ENCODE measurements at places on chromosomes 6 and 20.

DNA sequence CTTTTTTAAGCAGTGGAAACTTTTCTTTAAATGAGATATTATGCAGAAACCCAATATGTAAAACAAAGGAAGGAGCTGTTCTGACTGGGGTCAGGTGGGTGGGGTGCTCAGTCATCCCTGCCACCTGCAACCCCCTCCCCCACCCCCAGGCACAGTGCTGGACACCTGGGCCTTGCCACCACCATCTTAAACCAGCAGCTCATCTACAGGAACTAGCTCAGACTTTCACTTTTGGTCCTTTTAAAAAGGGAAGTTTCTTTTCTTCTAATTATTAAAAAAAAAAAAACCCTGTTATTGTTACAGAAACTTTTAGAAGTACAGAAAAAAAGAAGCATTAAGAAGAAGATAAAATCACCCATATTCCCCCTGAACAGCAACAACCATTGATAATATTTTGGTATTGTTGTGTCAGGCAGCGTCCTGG is 37.1 kb downstream of the PPP1R16B start:
- H3K4me3 ChIP-seq: peak overlapping the region; percentile 78
- no peaks in the 10 kb centered on the region for H3K27me3 ChIP-seq
- peaks cover 63% of the 10 kb centered on the region for H3K4me1 ChIP-seq
- DNase-seq: no peak

DNA sequence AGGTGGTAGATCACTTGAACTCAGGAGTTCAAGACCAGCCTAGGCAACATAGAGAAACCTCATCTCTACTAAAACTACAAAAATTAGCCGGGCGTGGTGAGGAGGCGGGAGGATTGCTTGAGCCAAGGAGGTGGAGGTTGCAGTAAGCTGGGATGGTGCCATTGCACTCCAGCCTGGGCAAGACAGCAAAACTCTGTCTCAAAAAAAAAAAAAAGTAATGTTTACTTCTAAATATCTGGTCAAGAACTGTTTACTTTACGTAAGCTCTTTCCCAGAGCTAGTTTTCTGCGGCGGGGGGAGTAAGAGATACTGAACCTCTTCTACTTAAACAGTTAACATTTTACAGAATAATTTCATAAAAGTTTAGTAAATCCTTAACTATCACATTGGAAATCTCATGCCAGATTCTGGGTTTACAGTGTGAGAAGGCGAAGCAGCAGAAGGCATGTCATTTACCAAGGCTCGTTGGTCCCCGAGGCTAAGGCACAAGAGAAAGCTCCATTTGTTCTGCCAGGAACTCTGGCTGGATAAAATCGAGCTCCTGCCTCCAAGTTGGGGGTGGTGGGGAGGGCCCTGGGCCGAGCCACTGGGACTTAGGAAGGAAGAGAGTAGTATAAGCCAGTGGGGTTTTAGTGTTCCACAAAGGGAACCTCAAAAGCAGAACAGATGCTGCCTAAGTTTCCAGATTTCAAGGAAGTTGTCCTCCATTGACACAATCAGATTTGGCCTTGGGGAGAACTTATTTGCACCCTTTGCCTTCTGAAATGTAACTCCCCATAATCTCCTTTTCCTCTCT is 41.7 kb downstream of the ARFGEF2 start:
- H3K4me3 ChIP-seq: no peak overlapping the region
- H3K27ac ChIP-seq: peak overlapping the region; percentile 32
- no peaks in the 10 kb centered on the region for H3K4me1 ChIP-seq
- DNase-seq: no peak
- no peaks in the 10 kb centered on the region for H3K27me3 ChIP-seq

DNA sequence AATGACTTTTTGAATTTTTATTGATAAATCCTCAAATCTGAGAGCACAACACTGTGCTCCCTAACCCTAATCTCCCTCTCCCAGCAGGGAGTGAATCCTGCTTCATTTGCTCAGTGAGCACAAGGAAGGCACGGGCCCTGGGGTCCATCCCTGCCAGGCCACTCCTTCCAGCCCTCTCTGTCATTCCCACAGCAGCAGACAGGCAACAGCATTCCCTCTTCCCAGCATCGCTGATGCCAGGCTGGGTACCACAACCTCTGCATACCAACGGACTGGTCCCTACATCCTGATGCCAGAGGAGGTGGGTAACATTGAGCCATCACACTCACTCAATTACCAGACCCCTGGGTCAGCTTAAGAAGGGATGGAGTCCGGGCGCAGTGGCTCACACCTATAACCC is 34.2 kb downstream of the MRPL14 start:
- H3K27me3 ChIP-seq: no peaks in the 10 kb centered on the region
- DNase-seq: no peak
- no peak overlapping the region for H3K4me3 ChIP-seq
- peaks cover 4% of the 10 kb centered on the region for H3K36me3 ChIP-seq
- H3K27ac ChIP-seq: no peak overlapping the region

- H3K27me3 ChIP-seq: peaks cover 48% of the 10 kb centered on the region
- peaks cover 1% of the 10 kb centered on the region for H3K36me3 ChIP-seq
- H3K4me1 ChIP-seq: peaks cover 7% of the 10 kb centered on the region
- H3K27ac ChIP-seq: no peak overlapping the region
- no peak for DNase-seq
- H3K4me3 ChIP-seq: no peak overlapping the region
Measured at GRCh38 chr20:64247307-64247618, 8.3 kb upstream of the PCMTD2 start.

GRCh38 chr20:63285636-63286615 is 7.1 kb upstream of the COL20A1 start:
- H3K4me3 ChIP-seq: no peak overlapping the region
- DNase-seq: no peak
- no peaks in the 10 kb centered on the region for H3K4me1 ChIP-seq

DNA sequence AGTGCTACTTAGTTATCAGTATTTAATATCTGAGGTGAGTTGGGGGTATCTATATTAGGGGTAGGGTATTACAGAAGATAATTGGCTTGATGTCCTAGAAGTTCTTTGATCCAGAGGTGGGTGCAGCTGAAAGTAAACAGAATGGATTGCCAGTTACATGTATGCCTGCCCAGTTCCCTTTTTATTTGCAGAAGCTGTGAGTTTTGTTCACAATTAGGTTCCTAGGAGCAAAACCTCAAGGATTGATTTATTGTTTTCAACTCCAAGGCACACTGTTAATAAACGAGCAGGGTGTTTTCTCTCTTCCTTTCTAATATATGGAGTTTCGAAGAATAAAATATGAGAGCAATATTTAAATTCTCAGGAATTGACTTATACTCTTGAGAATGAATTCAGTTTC is 129.0 kb downstream of the SULF2 start:
- no peaks in the 10 kb centered on the region for H3K4me1 ChIP-seq
- DNase-seq: no peak
- no peak overlapping the region for H3K4me3 ChIP-seq
- no peaks in the 10 kb centered on the region for H3K27me3 ChIP-seq

DNA sequence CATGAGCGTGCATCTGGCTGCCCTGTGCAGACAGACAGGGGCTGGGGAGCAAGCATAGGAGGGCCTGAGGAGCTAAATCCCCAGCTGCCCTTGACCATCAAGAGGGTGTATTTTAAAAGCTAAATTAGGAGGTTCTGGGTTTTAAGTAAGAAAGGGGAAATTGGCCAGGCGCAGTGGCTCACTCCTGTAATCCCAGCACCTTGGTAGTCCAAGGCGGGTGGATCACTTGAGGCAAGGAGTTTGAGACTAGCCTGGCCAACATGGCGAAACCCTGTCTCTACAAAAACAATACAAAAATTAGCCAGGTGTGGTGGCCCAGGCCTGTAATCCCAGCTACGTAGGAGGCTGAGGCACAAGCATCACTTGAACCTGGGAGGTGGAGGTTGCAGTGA is 27.8 kb downstream of the SERPINB6 start:
- no peak overlapping the region for H3K27ac ChIP-seq
- H3K27me3 ChIP-seq: no peaks in the 10 kb centered on the region
- peaks cover 8% of the 10 kb centered on the region for H3K36me3 ChIP-seq
- H3K4me1 ChIP-seq: peaks cover 30% of the 10 kb centered on the region
- peak; percentile 7 for DNase-seq

DNA sequence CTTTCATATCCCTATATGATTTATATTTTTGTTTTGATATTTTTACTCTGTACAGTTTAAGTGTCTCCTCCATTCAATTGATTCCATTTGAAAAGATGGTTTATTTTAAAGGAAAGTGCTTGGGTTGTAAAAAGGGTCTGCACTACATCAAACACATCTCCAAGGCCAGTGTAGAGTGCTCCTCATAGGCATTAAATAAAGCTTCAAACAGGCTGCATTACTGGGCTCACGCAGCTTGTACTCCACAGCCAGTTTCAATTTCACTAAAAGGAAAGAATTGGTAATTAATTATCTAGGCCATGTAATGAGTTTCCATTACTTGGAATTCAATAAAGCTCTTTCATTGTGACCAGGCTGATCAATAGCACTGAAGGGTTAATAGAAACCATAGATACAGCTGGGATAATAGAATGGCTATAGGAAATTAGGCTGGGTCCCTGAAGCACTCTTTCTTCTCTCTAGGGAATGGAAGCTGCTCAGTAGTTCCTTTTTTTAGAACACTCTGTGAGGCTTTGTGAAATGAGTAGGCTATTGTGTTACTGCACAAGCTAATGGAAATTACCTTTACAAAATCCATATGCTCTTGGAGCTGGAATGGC is 442.2 kb downstream of the RNF144B start:
- no peak for DNase-seq
- H3K27me3 ChIP-seq: no peaks in the 10 kb centered on the region
- no peak overlapping the region for H3K27ac ChIP-seq

GRCh38 chr6:144036064-144036834 is 28.2 kb upstream of the PLAGL1 start:
- H3K4me1 ChIP-seq: peaks cover 9% of the 10 kb centered on the region
- no peak for DNase-seq
- no peak overlapping the region for H3K27ac ChIP-seq
- no peaks in the 10 kb centered on the region for H3K27me3 ChIP-seq

DNA sequence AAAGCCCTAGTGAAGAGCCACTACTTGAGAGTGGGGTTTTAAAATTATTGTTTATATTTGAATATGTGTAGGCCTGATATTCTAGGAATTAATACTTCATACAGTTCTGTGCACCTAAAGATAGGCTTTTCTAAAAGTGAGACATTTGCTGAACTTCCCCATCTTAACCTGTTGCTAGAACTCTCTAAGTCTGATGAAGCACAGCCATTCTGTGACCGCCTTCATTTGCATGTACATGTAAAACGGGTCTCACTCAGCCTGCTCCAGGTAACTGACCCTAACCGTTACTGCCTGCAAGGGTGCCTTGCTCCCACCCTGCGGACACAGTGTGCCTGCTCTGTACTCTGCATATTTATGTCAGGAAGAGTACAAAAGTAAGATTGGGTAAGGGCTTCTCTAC is 44.3 kb upstream of the IRF4 start:
- no peak overlapping the region for H3K4me3 ChIP-seq
- H3K4me1 ChIP-seq: peaks cover 9% of the 10 kb centered on the region
- H3K36me3 ChIP-seq: peaks cover 25% of the 10 kb centered on the region
- peak overlapping the region; percentile 54 for H3K27ac ChIP-seq
- no peak for DNase-seq

- no peak for DNase-seq
- H3K27ac ChIP-seq: no peak overlapping the region
- no peak overlapping the region for H3K4me3 ChIP-seq
- H3K36me3 ChIP-seq: no peaks in the 10 kb centered on the region
Measured at GRCh38 chr6:43875849-43876572, 106.0 kb downstream of the VEGFA start.

DNA sequence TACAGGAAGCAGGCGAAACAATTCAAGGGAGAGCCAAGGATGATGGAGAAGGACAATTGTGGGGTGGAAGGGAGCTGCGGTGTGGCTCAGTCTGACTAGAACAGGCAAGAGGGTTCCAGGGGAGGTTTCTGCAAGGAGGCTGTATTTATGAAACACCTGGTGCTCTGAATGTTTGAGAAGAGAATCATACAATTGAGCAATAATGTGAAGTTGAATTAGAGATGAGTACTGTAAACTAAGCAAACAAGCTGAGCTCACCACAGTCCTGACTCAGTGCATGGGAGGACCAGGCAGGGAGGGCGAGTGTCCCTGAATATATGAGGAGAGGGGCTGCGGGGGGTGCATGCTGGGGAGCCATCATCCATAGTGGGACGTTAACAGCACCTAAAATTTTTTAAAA is 279.7 kb downstream of the KIF16B start:
- no peaks in the 10 kb centered on the region for H3K27me3 ChIP-seq
- no peak for DNase-seq
- H3K36me3 ChIP-seq: no peaks in the 10 kb centered on the region
- H3K4me3 ChIP-seq: no peak overlapping the region
- H3K4me1 ChIP-seq: no peaks in the 10 kb centered on the region

- peaks cover 2% of the 10 kb centered on the region for H3K36me3 ChIP-seq
- no peak for DNase-seq
- no peak overlapping the region for H3K27ac ChIP-seq
- H3K4me3 ChIP-seq: no peak overlapping the region
- peaks cover 65% of the 10 kb centered on the region for H3K27me3 ChIP-seq
Measured at GRCh38 chr6:34157851-34158250, 12.0 kb upstream of the GRM4 start.
